Activated CD4-positive, alpha-beta T cell treated with anti-CD3 and anti-CD28 coated beads, Interleukin-10, Interleukin-2, amounts not matched to agents 100 ng/mL and 50 ng/mL, durations not matched to agents 16 hours and 8 hours (primary cell): ENCODE measurements at places on chromosomes 7 and 10.
A peak's percentile ranks its signal among the peaks of the same experiment; 100 is the strongest.

- peak; percentile 97 for DNase-seq
Measured at GRCh38 chr7:7944619-7945282, 23.8 kb upstream of the GLCCI1 start.

DNA sequence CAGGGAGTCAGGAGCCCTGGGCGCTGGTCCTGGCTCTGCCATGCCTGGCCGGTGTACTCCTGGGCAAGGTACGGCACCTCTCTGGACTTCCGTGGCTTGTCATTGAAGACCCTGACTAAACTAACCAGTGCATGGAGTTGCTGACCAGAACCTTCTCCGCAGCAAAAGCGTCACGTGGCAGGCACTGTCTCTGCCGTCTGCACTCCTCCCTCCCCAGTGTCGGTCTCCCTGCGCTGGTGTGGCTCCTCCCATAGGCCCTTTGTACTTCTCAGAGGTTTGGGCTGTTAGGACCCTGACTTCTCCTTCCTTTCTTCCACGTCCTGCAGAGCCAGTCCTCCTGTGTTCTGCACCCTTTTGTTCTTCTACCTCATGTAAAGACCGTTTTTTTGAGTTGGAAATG, 100.6 kb upstream of the CREB5 start:
- DNase-seq: no peak

DNA sequence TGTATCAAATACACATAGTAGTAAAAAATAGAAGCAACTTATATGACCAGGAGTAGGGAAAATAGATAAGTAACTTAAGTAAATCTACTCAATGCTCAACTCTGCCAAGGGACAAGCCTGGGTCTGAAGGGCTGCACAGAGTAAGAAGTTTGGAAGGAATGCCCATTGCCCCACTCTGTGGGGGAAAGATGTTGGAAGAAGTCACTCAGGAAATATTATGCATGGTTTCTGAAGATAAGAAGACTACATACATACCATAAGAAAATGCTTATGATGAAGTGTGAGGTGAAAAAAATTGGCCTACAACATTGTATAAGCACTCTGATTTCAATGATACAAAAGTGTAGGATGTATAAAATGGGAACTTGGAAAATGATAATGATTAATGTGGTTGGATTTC, 54.0 kb downstream of the LAMB4 start:
- DNase-seq: no peak

- no peak for DNase-seq
Measured at GRCh38 chr7:78185149-78185745, 386.7 kb downstream of the PHTF2 start.

DNA sequence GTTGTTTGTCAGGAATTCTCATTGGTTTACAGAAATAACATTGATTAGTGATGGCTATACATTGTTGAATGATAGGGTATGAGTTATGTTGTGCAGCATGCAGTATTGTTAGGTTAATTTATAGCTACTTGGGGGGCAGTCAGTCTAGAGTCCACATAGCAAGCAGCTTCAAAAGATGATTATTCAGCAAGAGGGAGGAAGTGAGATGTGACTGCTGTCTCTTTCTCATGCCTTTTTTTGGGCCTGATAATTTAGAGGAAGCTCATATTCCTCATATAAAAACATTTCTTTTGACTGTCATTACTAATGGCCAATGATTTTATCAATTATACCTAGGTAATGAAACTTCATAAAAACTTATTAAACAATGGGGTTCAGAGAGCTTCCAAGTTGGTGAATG, 3.4 kb upstream of the TBRG4 start:
- DNase-seq: no peak

DNA sequence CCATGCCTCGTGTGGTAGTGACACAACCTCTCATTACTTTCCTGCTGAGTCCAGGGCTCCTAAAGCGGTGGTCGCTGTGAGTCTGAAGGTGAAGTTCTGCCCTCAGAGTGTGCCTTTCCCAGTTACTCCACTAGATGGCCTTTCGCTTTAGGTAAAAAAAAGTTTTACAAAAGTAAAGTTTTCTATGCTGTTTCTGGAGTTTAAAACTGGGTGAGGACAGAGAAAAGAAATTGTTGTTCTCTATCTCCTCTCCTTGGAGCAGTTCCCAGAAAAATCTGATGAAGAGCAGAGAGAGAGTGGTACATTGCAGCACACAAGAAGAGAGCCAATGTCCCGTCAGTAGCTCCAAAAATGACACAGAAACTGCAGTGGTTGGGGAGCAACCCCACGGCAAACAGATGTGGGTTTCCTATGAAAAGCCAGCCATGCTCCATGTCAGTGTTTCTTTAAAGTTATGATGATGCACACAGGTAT, 257.1 kb downstream of the GLI3 start:
- no peak for DNase-seq

DNA sequence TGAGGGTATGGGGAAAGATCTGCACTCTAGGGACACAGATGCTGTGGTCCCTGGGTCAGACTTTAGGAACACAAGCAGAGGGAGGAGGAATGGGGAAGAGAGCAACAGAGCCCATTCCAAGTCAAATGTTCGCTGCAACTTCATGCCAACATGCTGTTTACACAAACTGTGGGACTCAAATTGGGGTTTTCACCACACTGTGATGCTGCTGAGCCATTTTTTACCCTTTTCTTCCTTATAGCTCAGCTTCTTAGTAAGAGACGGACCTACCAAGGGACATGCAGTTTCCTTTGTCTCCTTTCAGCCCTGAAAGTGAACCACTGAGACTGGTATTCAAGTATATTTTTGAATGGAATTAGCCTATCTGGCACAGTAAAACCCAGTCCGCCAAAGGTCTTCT, 64.3 kb upstream of the AGK start:
- DNase-seq: no peak

- DNase-seq: no peak
Measured at GRCh38 chr7:105126436-105126975, 112.5 kb downstream of the KMT2E start.

DNA sequence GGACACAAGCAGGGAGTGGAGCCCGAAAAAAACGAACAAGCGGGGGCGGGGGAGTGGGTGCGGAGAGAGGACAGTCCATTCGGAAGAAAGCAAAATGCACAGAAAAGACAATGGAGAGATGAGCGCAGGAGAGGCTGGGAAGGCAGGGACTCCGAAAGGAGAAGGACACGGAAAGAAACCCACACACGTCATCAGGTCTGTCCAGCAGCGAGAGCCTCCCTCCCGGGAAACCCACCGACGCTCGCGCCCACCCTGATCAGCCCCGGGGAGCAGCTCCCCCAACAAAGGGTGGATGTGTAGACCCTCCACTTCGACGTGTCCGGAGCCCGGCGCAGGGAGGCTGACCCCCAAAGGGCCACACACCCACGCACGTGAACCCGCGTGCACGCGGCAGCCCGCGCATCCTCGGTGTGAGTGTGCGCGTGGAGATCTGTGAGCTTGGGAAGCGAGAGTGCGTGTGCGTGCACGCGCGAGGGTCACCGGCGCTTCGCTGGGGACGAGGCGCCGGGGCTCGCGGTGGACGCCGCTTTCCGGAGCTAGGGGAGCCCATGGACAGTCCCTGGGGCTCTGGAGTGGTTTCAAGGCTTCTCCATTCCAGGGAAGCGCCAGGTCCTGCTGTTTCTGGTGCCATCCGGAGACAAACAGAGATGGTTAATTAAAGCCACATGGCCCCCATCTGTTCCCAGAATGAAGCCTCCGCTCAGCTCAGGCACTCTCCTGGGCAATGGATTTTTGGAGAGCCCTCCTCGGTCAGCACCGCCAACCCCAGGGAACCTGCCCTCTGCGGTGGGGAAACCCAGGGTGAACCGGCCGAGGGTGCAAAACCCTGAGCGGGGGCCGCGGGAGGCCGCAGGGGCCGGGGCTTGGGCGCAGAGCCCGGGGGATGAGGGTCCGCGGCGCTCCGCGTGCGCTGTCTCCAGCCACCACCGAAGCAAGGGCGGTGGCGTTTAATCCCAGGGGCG, 916 bp downstream of the LAMB1 start:
- no peak for DNase-seq

DNA sequence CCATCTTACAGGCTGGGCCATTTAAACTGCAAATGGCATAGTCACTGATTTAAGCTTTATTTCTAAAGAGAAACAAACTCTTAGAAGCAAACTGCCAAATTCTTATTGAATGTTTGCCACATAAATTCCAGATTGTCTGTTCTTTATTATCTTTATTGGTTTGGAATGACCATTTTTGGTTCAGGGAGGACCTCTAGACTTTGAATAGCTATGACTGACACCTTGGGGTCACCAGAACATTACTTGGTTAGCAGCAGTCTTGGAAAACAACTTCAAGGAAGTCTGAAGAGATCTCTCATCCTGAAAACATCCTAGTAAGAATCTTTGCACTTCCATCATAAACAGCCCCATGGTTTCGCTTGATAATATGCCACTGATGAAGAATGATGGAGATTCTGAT, 197.1 kb downstream of the SUGCT start:
- DNase-seq: no peak

DNA sequence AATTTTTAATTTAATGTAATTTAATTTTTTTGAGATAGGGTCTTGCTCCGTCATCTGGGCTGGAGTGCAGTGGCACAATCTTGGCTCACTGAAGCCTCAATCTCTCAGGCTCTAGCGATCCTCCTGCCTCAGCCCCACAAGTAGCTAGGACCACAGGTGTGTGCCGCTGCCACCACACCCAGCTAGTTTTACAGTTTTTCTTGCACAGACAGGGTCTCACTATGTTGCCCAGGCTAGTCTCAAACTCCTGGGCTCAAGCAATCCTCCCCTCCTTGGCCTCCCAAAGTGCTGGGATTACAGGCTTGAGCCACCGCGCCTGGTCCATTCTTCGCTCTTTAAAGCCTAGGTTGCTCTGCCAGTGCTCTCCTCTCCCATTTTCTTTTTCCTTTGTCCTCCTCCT, 12.9 kb downstream of the CALML3 start:
- no peak for DNase-seq
